ENCODE measurements at places on chromosomes 3 and 15. TPM values are rescaled to one million over a fixed set of nuclear protein-coding genes. Genes with fewer than 3 reads are reported as not detected.

- peaks cover 6% of the 10 kb centered on the region for H3K4me1 ChIP-seq
- no peaks in the 10 kb centered on the region for H3K36me3 ChIP-seq
- no peak overlapping the region for H3K27ac ChIP-seq
- no peaks in the 10 kb centered on the region for H3K27me3 ChIP-seq
- no peak for DNase-seq
These were observed 102.7 kb upstream of the CHD2 start for GRCh38 chr15:92797168-92798052.

DNA sequence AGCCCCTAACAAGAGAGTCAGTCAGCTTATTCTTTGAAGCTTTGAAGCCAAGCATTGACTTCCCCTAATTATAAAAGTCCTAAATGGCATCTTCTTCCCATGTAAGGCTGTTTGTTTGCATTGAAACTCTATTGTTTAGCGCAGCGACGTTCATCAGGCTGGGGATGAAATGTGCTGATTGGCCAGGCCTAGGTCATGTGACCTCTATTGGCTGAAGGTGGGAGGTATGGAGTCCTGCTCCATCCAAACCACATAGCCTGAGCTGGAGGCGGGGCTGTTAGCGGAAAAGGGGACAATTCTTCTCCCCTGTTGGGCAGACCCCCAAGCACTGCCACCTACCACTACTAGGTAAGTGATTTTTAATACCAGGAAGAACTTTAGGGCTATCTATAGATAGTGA lies 145.3 kb upstream of the PRR23C start:
- no peak overlapping the region for H3K4me3 ChIP-seq
- no peaks in the 10 kb centered on the region for H3K27me3 ChIP-seq
- H3K4me1 ChIP-seq: no peaks in the 10 kb centered on the region
- no peaks in the 10 kb centered on the region for H3K36me3 ChIP-seq
- DNase-seq: no peak

- no peak overlapping the region for H3K27ac ChIP-seq
- no peak for DNase-seq
- no peaks in the 10 kb centered on the region for H3K27me3 ChIP-seq
- no peaks in the 10 kb centered on the region for H3K36me3 ChIP-seq
- H3K4me1 ChIP-seq: no peaks in the 10 kb centered on the region
These were observed 76.4 kb upstream of the STT3B start for GRCh38 chr3:31456373-31456772.

- DNase-seq: no peak
- H3K27me3 ChIP-seq: no peaks in the 10 kb centered on the region
- H3K27ac ChIP-seq: no peak overlapping the region
- H3K36me3 ChIP-seq: no peaks in the 10 kb centered on the region
- H3K4me1 ChIP-seq: no peaks in the 10 kb centered on the region
These were observed 19.5 kb downstream of the RAF1 start for GRCh38 chr3:12644331-12644937.

- H3K4me3 ChIP-seq: no peak overlapping the region
- no peak overlapping the region for H3K27ac ChIP-seq
- no peaks in the 10 kb centered on the region for H3K27me3 ChIP-seq
- no peaks in the 10 kb centered on the region for H3K4me1 ChIP-seq
These were observed 26.4 kb upstream of the KLF13 start for GRCh38 chr15:31300208-31300661.

DNA sequence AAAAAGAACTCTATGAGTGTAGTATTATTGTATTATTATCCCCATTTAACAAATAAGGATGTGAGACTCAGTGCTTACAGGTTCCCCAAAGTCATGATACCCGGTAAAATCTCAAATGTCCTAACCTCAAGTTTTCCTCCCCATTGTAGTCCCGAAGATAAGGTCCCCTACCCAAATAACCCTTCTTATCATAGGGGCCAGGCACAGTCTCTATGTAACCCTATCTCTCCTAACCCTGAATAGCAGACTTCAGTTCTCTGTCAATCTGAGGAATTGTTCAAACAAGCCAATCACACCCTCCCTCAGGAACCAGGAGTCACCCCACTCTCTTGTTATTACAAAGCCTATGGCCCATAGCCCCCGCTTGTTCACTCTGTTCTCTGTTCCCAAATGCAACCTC lies 10.5 kb upstream of the SUSD5 start:
- no peak overlapping the region for H3K4me3 ChIP-seq
- H3K27ac ChIP-seq: no peak overlapping the region
- no peaks in the 10 kb centered on the region for H3K27me3 ChIP-seq
- H3K4me1 ChIP-seq: no peaks in the 10 kb centered on the region
- no peaks in the 10 kb centered on the region for H3K36me3 ChIP-seq

DNA sequence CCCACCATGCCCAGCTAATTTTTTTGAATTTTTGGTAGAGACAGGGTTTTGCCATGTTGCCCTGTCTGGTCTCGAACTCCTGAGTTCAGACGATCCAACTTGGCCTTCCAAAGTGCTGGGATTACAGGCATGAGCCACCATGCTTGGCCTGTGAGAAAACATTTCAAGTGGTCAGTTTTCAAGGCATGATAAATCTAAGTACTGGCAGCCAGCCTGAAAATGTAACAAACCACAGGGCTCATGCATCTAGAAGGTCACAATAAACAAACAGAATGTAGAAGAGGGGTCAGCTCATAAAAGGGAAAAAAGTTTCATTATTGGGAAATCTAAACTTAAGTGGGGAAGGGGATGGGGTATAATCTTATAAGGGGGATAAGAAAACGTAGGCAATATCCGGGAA lies 39.9 kb downstream of the PPCDC start:
- no peaks in the 10 kb centered on the region for H3K27me3 ChIP-seq
- H3K4me3 ChIP-seq: no peak overlapping the region
- DNase-seq: peak; percentile 10
- no peak overlapping the region for H3K27ac ChIP-seq
- H3K4me1 ChIP-seq: no peaks in the 10 kb centered on the region
- no peaks in the 10 kb centered on the region for H3K36me3 ChIP-seq

DNA sequence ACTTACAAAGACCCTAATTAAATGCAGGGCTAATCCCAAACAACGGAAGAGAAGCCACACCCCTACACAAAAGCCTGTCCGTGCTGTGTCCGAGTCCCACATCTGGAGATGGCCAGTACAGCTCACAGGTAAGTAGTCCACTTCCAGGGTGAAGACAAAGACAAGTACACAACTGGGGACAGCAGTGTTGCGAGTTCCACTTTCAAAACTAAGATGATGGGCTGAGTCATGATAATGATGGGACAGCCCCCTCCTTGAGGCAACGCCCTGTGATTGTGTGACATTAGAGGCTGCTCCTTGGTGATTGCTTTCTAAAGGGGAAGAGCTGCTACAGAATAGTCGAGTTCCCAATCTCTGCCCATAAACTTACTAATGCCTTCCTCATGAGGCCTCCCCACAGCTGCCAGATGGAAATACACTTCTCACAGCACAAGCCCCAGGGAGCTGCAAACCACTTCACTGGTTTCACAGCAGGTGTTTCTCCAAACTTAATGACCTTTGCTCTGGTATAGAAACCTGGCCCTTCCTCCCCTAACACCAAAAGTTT lies 27.6 kb downstream of the RFT1 start:
- H3K36me3 ChIP-seq: peaks cover 45% of the 10 kb centered on the region
- H3K4me1 ChIP-seq: no peaks in the 10 kb centered on the region
- DNase-seq: no peak
- H3K27me3 ChIP-seq: no peaks in the 10 kb centered on the region
- H3K4me3 ChIP-seq: no peak overlapping the region
- H3K27ac ChIP-seq: no peak overlapping the region

- H3K4me1 ChIP-seq: no peaks in the 10 kb centered on the region
- H3K4me3 ChIP-seq: no peak overlapping the region
- no peaks in the 10 kb centered on the region for H3K27me3 ChIP-seq
- no peak for DNase-seq
- no peaks in the 10 kb centered on the region for H3K36me3 ChIP-seq
These were observed 424.9 kb upstream of the ALCAM start for GRCh38 chr3:104941785-104942184.

- no peak overlapping the region for H3K27ac ChIP-seq
- H3K4me3 ChIP-seq: no peak overlapping the region
- H3K36me3 ChIP-seq: no peaks in the 10 kb centered on the region
These were observed 13.2 kb upstream of the PCSK6 start for GRCh38 chr15:101502572-101503295.

DNA sequence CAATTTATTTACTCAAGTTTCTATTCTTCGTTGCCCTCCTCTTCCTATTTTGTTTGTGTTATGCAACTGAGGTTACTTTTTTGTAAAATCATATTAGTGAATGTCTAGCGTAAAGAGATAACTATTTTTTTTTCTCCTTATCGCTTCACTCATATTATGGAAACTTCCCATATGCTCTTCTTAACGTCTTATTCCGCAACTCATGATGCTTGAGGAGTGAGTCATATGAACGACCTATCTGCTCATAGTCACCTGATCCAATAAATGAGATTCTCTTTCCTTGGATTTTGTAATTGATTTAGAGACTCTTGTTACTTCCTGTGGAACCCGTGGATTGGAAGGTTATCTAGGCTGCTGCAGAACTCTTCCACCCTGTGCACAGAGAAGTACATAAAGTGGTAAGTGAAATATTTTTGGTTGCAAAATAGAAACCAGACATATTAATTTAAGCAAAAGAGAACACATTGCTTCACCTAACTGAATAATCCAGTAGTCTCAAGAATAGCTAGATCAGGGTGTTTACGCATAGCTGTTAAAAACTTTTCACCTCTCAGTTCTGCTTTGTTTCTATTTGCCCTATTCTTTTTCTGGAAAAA lies 719.3 kb upstream of the SGO1 start:
- no peak overlapping the region for H3K4me3 ChIP-seq
- H3K27me3 ChIP-seq: no peaks in the 10 kb centered on the region
- no peaks in the 10 kb centered on the region for H3K36me3 ChIP-seq
- no peak for DNase-seq
- no peak overlapping the region for H3K27ac ChIP-seq

DNA sequence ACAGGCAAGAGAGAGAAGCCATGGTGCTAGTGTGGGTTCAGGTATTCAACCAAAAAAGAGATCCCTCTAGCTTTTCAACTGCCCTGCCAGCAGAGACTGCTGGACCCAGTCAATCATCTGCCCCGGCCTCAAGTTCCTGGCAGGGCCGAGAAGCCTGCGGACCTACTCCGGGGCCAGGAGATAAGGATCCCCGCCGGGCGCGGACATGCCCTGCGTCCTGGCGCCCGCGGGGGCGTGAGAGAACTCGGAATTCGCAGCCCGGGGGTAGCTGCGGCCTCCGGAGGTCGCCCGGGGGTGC lies 821 bp upstream of the MAGI1 start:
- H3K4me1 ChIP-seq: no peaks in the 10 kb centered on the region
- no peaks in the 10 kb centered on the region for H3K27me3 ChIP-seq
- DNase-seq: peak; percentile 65
- no peaks in the 10 kb centered on the region for H3K36me3 ChIP-seq
- peak overlapping the region; percentile 77 for H3K27ac ChIP-seq
- H3K4me3 ChIP-seq: peak overlapping the region; percentile 41

DNA sequence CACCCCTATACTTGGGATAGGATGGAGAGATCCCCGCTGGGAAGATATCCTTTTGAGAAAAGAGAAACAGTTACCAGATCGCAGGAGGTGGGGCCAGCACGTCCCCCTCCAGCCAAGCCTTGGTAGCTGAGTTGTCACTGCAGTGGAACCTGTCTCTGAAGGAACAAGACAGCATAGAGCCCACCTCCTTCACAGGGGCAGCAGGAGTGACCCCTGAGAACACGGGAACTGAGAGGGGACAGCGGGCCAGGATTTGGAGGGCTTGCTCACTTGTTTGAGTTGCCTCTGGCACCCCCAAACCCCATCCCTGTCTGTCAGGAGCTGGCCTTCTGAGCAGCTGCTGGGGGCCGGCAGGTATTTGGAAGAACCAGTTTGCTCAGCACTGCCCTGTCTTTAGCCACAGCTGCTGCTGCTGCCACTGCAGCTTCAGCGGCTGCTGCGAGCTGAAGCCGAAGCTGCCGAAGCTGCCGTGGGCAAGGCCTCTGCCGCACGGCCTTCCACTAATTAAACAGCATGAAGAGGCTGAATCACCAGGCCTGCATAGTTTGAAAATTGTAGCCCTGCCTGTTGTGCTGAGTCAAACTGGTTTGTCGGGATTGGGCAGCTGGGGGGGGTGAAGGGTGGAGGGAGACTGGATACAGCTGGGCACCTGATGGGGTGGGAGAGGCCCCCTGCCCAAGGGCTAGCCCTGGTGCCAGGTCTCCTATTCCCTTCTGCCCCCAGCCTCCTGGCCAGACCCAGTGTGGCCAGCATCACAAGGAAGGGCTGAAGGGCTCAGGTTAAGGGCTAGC lies 4.0 kb downstream of the EPHB3 start:
- no peaks in the 10 kb centered on the region for H3K27me3 ChIP-seq
- H3K27ac ChIP-seq: peak overlapping the region; percentile 46
- no peaks in the 10 kb centered on the region for H3K36me3 ChIP-seq
- no peak overlapping the region for H3K4me3 ChIP-seq
- DNase-seq: peak; percentile 73
- H3K4me1 ChIP-seq: peaks cover 22% of the 10 kb centered on the region

DNA sequence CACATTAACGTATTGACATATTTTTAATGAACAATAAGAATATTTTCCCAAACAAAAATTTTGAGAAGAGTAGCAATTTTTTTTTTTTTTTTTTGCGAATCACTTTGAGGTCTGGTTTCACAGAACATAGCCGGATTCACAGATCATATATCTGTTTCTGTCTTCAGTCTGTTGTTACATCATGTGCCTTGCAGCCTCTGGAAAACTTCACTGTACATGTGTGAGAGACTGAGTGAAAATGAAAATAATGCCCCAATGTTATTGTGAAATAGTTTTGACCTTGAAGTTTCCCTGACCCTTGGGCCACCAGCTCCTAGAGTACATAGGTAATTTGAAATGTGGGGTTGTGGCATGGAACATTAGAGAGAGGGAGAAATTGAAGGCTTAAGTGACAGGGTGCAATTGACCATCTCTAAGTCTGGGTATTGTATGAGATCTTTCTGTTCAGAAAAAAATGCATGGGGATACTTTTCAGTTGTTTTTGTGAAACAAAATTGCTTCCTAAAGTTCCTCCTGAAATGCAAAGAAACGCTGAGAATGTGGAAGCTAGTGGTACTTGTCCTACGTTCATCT lies 14.0 kb downstream of the ITPR1 start:
- H3K4me3 ChIP-seq: no peak overlapping the region
- peaks cover 11% of the 10 kb centered on the region for H3K4me1 ChIP-seq
- DNase-seq: no peak
- H3K27ac ChIP-seq: no peak overlapping the region

GRCh38 chr3:25592510-25592968 lies 72.2 kb downstream of the TOP2B start:
- no peaks in the 10 kb centered on the region for H3K27me3 ChIP-seq
- H3K4me1 ChIP-seq: no peaks in the 10 kb centered on the region
- H3K4me3 ChIP-seq: no peak overlapping the region
- H3K36me3 ChIP-seq: no peaks in the 10 kb centered on the region
- H3K27ac ChIP-seq: no peak overlapping the region

CATSPER2 gene
- 9.3 TPM for total RNA-seq

CIDEC gene
- 27.2 TPM for total RNA-seq

IL5RA gene
- total RNA-seq: not detected

LRRC2 gene
- 23.9 TPM for total RNA-seq

ADAMTS17 gene
- total RNA-seq: 7.2 TPM

ITGA11 gene
- total RNA-seq: 2.8 TPM

NEO1 gene
- 125 TPM for total RNA-seq

CHRNA3 gene
- total RNA-seq: not detected

TRIP4 gene
- total RNA-seq: 20.0 TPM

C3orf22 gene
- total RNA-seq: not detected
